ENCODE measurements at places on chromosomes 16 and 17. TPM values are rescaled to one million over a fixed set of nuclear protein-coding genes. Genes with fewer than 3 reads are reported as not detected.

DNA sequence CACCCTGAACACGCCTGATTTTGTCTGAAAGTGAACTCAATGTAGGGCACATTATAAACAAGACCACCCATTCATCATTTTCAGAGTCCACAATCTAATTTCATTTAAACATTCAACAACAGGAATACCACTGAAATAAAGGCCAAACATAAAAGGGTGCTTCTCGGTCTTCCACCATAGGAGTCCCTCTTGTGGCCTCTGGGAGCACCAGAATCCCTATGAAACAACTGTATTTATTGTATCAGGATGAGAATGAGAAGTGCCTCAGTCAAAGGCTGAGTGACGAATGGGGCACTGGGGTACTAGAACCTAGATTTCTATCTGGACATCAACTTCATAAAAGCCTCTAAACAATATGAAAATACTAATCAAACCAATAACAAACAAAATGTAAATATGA lies 40.4 kb downstream of the NXPH3 start:
- H3K27ac ChIP-seq = peak overlapping the region; percentile 44
- peaks cover 32% of the 10 kb centered on the region for H3K4me1 ChIP-seq
- DNase-seq = peak; percentile 51
- no peak overlapping the region for H3K4me3 ChIP-seq
- H3K27me3 ChIP-seq = no peaks in the 10 kb centered on the region
- H3K36me3 ChIP-seq = peaks cover 23% of the 10 kb centered on the region

- 0 out of 2 replicates have a peak, but pooled peaks cover 4% of the 10 kb centered on the region for H3K27me3 ChIP-seq
- no peak for DNase-seq
- no peaks in the 10 kb centered on the region for H3K36me3 ChIP-seq
- H3K4me1 ChIP-seq = no peaks in the 10 kb centered on the region
- H3K4me3 ChIP-seq = no peak overlapping the region
- no peak overlapping the region for H3K27ac ChIP-seq
Observed at GRCh38 chr16:23310217-23310616, 8.1 kb downstream of the SCNN1B start.

MFAP4 gene
- total RNA-seq = 79.0 TPM

KRTAP4-5 gene
- total RNA-seq = not detected

SAMD14 gene
- 3.0 TPM for total RNA-seq

GLP2R gene
- not detected for total RNA-seq

Measured in GM23248 (cell line).